Caco-2 (cell line): ENCODE measurements at places on chromosomes 16 and 17. TPM values are rescaled to one million over a fixed set of nuclear protein-coding genes. Genes with fewer than 3 reads are reported as not detected.

The KRT15 gene
- 5.3 and 10.5 TPM in 2 replicates for total RNA-seq

The NPIPB2 gene
- total RNA-seq, result 6.8 and 13.0 TPM in 2 replicates

The BAIAP3 gene
- total RNA-seq, result 4.2 and 5.0 TPM in 2 replicates

The MRTFB gene
- 29.5 and 37.1 TPM in 2 replicates for total RNA-seq

The KIF19 gene
- not detected in 2 replicates for total RNA-seq

The SMCR8 gene
- 28.4 TPM in 2 replicates for total RNA-seq

The NPW gene
- total RNA-seq, result 6.1 and 8.8 TPM in 2 replicates

The GLIS2 gene
- total RNA-seq, result 12.3 and 13.1 TPM in 2 replicates

The PDPR gene
- 40.2 and 42.9 TPM in 2 replicates for total RNA-seq

The CA4 gene
- not detected in 2 replicates for total RNA-seq

The SLC52A1 gene
- total RNA-seq, result not detected in 2 replicates

The PRAC1 gene
- not detected in 2 replicates for total RNA-seq

The TMEM220 gene
- total RNA-seq, result not detected in 2 replicates

The RPH3AL gene
- 36.0 and 37.0 TPM in 2 replicates for total RNA-seq
